Amygdala (tissue), 56 donors: ENCODE measurements at places on chromosomes 7 and 10.

- no peak for DNase-seq
These were observed 320.3 kb upstream of the FOXK1 start for GRCh38 chr7:4361774-4362173.

- peak; percentile 68 for DNase-seq
These were observed 26.2 kb downstream of the TBATA start for GRCh38 chr10:70758757-70759514.

DNA sequence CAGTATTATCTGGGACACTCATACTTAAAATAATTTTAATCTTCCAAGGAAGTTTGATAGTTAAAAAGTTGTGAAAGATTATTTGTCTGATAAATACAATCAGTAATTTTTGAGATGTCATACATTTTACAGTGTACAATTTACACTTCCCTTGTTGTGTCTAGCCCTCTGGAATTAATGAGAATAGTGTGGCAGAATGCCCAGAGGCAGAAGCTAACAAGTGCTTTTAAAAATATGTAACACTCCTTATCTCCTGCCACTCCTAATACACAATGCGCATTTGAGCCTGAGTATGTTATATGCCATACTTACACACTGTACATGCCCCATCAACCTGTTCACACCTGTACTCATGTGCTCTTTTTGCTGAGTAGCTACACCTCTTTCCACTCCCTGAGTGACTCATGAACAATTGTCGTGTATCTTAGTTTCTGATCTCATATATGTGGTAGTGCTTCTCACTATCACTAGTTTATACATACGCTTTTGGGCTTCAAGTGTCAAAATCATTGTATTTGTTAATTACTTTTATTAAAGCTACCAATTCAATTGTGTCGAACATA, 106.9 kb upstream of the GNAI1 start:
- DNase-seq = no peak

- no peak for DNase-seq
These were observed 10.6 kb upstream of the BPGM start for GRCh38 chr7:134636008-134636449.

GRCh38 chr10:75466886-75467285, 35.5 kb downstream of the LRMDA start:
- DNase-seq = no peak

DNA sequence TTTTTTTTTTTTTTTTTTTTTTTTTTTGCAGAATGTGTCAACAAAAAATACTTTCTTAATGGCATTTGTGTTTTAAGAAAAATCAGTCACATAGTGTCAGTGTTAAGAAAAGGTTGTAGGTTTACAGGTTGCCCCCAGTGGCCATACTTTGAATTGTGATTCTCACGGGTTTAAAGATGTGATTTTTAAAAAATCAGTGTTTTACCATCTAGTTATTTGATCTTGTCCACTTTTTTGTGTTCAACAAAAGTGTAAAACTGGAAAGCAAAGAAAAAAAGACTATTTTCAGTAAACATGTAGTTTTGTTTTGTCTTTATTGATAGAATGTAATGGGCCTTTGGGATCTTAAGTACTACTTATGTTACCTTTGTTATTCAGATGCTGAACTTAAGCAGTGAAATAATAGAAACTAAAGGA, 25.7 kb downstream of the SUV39H2 start:
- no peak for DNase-seq

GRCh38 chr10:326350-326749, 191.1 kb downstream of the ZMYND11 start:
- no peak for DNase-seq

- DNase-seq = no peak
These were observed 2.2 kb upstream of the RAMP3 start for GRCh38 chr7:45155357-45155900.

GRCh38 chr7:27946351-27946750, 206.4 kb downstream of the TAX1BP1 start:
- no peak for DNase-seq

DNA sequence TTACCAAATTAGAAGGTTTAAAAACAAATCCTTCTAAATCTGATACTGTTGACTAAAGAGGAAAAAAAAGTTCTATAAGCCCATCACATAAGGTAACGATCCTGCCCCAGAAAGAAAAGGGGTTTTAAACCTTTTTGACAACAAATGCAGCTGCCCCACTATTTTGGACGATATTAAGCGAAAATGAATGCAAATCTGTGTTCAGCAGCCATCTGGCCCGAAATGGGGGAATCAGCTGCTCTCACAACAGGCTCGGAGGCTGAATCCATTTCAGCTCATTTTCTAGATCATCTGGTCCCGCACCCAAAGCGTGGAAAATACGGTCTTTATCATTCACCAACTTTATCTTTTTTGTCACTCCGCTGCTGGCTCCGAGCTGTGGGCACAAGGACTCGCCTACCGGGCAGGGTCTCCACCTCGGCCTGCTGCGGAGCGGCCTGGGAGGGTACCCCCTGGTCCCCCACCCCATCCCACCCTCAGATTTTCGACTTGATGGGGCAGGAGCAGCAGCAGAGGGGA, 2.4 kb upstream of the EBF3 start:
- no peak for DNase-seq

GRCh38 chr10:106387063-106387462, 777.4 kb downstream of the SORCS1 start:
- no peak for DNase-seq

DNA sequence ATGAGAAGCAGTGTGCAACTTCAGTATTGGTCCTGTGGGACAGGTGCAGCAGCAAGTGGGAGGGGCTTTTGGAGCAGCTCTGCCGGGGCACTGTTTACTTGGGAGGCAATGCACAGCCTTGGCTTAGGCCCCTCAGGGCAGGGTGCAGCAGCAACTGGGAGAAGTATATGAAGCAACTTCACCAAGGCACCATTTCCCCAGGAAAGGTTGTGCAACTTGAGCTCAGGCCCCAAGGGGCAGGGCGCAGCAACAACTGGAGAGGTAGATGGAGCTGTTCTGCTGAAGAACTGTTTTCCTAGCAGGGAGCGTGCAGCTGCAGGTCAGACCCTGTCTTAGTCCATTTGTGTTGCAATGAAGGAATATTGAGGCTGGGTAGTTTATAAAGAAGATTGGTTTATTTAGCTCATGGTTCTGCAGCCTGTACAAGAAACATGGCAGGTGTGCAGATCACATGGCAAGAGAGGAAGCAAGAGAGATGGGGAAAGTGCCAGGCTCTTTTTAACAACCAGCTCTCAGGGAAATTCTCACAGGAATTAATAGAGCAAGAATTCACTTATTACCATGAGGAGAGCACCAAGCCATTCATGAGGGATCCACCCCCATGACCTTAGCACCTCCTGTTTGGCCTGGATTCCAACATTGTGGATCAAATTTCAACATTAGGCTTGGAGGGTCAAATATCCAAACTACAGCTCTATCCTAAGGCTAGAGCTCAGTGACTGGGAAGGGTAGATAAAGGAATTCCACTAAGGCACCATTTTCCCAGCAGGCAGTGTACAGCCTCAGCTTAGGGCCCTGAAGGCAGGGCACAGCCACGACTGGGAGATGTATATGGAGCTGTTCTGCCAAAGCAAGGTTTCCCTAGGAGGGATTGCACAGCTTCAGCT, 10.9 kb downstream of the GPR141 start:
- DNase-seq = no peak

DNA sequence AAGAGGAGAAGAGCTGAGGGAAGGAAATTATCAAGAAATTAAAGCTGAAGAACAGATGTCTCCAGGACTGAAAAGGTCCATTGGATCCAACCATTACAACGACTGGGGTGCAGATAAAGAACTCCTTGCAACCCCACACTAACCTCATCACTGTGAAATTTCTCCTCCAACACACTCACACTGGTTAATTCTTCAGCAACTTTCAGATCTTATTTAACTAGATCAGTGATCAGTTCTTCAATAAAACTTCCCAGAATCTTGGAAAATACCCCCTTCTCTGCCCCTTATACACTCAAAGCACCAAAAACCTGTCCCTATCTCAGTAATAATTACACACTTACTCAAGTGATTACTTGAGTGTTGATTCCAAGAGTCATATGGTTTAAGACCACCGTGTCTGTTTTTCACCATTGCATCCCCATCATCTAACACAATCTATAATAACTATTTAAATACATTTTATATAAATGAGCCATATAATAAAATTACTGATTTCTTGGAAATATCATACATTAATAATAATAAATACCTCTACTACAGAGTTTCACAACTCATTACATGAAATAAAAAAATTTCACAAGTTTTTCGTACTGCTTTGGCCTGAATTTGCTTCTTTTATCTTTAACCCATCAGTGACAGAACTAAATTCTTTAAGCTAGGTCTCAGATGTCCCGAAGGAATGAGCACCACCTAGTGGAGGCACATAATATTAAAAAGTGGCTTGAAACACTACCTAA, 123.7 kb downstream of the MPP7 start:
- DNase-seq = no peak

GRCh38 chr10:24315211-24315610, 106.3 kb downstream of the KIAA1217 start:
- DNase-seq = no peak

DNA sequence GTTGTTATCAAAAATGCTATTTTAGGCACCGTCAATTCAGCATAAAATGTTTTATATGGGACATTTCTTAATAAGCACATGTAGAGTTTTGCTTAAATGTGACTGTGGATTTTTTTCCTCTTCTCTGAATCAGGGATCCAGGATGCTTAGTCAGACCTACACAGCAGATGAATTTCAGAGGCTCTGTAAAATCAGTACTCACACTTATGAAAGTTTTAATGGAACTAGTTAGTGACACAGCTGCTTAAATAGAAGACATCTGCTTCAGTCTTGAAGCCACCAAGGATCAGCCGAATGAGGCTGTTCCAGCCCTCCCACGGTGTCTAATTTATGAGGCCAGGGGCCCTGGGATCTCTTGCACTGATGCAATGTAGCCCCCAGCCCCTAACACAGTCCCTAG, 136.0 kb downstream of the MYOF start:
- DNase-seq = no peak

DNA sequence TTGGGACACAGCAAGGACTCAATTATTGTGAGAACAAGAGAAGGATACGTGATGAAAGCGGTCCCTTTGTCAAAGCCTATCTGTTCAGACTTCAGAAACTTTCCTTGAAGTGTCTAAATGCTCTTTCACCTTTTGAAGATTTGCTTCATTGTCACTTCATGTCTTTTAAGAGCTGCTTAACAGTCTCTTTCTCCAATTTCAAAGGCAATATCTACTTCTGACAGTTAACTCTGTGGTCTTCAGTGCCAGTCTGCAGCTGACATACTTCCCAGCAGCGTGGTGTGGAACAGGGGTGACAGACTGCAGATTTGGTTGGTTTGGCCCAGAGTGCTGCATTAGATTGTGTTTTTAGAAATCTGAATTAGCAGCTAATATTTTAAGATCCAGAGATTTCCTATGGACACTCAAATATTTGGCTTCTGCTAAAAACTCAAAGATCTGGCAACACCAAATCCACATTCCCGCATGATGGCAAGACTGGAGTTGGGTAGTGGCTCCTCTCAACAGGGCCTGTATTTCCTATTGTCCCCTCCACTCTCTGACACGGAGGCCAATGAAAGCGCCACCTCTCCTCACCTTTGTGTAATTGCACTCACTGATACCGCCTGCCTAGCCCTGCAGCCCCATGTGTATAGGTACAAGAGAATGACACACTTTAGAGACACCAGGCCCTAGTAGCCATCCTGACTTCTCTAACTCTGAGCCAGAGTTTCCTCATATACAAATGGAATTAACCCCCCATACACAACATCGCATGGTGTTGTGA, 11.5 kb downstream of the SCRN1 start:
- DNase-seq = no peak

- no peak for DNase-seq
These were observed 2.6 kb upstream of the DLX6 start for GRCh38 chr7:97002555-97003261.

DNA sequence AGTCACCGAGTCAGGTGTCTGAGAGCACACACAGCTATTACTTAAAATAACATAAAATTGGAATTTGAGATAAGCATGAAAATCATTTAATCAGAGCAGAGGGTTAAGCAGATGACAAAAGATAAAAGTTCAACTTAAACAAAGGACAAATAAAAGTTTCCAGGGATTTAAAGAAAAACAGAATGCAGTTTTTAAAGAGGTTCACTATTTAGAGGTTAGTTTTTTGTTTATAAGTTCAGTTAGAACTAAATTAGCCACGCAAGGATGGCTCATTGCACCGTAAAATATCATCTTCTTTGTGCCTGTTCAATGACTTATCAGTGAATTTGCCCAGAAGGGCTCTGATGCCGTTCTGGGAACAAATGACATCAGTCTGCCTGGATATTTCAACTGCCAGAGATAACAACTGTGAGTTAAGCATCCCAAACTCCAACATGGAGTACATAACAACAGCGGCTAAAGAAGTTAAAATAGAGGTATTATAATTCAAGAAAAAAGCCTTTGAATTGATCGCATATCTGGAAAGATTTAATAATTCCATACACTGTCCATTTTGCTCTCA, 107.8 kb downstream of the ANK3 start:
- no peak for DNase-seq

- no peak for DNase-seq
These were observed 131.8 kb downstream of the SEMA3E start for GRCh38 chr7:83517035-83517700.

- DNase-seq = no peak
These were observed 63.6 kb downstream of the PDIA4 start for GRCh38 chr7:148964483-148965267.

- DNase-seq = no peak
These were observed 175.3 kb upstream of the KMT2E start for GRCh38 chr7:104838537-104839299.

DNA sequence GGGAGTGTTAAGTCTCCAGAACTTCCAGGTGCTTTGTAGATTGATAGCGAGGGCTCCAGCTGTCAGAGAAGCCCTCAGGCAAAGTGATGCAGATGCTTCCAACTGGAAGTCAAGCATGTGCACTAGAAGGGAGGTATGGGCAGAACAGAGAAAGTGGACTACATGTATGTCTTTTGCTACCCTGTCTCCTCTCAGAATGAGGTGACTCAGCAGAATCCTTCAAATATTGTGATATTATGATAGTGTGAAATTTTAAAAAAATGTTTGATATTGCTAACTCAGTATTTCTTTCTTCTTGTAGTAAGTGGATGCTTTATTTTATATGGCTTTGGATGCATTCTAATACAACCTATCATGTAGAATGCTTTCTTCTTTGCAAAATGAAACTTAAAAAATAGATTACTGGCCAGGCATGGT, 138.9 kb upstream of the SVIL start:
- no peak for DNase-seq

DNA sequence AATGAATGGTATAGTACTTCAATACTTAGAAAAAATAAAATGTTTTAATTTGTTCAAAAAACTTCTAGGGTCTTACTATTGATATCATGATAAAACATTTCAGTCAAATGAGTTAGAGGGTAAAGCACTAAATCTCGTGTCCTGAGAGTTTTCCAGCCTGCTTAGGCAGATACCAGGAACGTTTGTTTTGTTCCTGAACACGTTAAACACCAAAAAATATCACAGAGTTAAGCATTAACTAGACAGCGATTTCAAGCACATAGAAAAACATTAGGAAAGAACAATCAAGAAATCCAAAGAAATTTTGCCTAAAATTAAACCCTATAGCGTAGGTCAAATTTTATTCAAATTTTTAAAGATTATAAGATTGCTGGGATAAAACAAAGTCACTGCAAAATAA, 204.6 kb upstream of the AGR3 start:
- DNase-seq = no peak

GRCh38 chr7:123673752-123674398, 18.2 kb downstream of the LMOD2 start:
- no peak for DNase-seq

GRCh38 chr10:36450380-36450779, 675.0 kb upstream of the ANKRD30A start:
- DNase-seq = no peak
